ENCODE measurements at places on chromosomes 5 and 9. TPM values are rescaled to one million over a fixed set of nuclear protein-coding genes. Genes with fewer than 3 reads are reported as not detected.

DNA sequence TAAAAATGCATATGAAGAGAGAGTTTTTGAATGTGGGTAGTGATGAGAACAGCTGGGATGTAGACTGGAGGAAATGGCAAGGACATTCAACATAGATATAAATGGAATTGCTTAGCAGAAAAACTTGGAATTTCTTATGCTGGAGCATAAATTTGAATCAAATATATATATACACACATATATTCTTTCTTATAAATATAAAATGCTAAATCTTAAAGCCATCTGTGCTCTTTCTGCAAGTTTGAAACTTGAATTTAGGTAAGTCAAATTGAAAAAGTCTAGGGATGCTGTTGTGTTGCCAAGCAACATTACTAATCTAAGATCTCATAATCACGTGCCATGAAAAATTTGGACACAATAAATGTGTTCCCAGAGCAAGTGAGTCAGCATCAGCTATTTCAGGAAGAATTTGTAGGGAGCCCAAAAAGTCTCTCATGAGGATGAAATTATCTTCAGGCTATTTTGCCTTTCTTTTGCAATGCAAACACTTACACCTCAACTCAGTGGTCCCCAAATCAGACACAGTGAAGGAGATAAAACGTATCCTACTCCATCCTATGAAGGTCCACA lies 58.4 kb upstream of the ALDH1A1 start:
- H3K4me3 ChIP-seq: no peak overlapping the region
- peaks cover 7% of the 10 kb centered on the region for H3K4me1 ChIP-seq
- no peak overlapping the region for H3K27ac ChIP-seq
- no peaks in the 10 kb centered on the region for H3K36me3 ChIP-seq
- no peak for DNase-seq
- H3K27me3 ChIP-seq: peaks cover 22% of the 10 kb centered on the region

- no peaks in the 10 kb centered on the region for H3K27me3 ChIP-seq
- no peaks in the 10 kb centered on the region for H3K4me1 ChIP-seq
- DNase-seq: no peak
- H3K27ac ChIP-seq: no peak overlapping the region
- H3K4me3 ChIP-seq: no peak overlapping the region
- H3K36me3 ChIP-seq: no peaks in the 10 kb centered on the region
These were observed 252.7 kb upstream of the GRIA1 start for GRCh38 chr5:153237671-153238332.

ARRDC1 gene
- 27.3 TPM for total RNA-seq

RNF44 gene
- total RNA-seq: 24.7 TPM

DNA sequence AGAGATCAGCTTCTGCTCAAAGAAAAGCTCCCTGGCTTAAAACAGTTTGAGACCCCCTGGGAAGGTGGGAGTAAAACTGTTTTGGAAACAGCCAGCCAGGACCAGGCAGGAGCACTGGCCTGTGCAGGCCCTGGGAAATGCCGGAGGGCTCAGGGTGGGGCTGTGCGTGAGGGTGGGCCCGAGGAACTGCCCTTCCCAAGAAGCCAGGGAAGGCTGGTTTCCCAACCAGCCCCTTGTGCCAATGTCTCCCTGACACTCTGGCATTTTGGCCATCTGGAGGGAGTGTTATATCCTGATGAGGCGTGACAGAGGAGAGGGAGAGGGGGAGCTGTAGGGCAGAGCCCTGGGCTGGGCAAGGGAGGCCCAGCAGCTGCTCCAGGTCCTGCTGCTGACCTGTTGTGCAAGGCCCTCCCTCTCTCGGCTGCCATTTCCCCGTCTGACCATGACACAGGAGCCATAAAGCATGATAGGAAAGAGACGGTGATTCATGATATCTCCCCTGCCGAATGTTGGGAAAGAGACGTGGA lies 16.1 kb downstream of the OLFML2A start:
- no peak overlapping the region for H3K4me3 ChIP-seq
- no peaks in the 10 kb centered on the region for H3K27me3 ChIP-seq
- H3K4me1 ChIP-seq: peaks cover 53% of the 10 kb centered on the region
- no peak for DNase-seq
- peaks cover 14% of the 10 kb centered on the region for H3K36me3 ChIP-seq
- H3K27ac ChIP-seq: no peak overlapping the region

MAST4 gene
- 11.1 TPM for total RNA-seq

GRCh38 chr5:8869932-8870331 lies 675.9 kb downstream of the SEMA5A start:
- no peak overlapping the region for H3K4me3 ChIP-seq
- H3K36me3 ChIP-seq: no peaks in the 10 kb centered on the region
- no peak overlapping the region for H3K27ac ChIP-seq
- H3K4me1 ChIP-seq: no peaks in the 10 kb centered on the region

DNA sequence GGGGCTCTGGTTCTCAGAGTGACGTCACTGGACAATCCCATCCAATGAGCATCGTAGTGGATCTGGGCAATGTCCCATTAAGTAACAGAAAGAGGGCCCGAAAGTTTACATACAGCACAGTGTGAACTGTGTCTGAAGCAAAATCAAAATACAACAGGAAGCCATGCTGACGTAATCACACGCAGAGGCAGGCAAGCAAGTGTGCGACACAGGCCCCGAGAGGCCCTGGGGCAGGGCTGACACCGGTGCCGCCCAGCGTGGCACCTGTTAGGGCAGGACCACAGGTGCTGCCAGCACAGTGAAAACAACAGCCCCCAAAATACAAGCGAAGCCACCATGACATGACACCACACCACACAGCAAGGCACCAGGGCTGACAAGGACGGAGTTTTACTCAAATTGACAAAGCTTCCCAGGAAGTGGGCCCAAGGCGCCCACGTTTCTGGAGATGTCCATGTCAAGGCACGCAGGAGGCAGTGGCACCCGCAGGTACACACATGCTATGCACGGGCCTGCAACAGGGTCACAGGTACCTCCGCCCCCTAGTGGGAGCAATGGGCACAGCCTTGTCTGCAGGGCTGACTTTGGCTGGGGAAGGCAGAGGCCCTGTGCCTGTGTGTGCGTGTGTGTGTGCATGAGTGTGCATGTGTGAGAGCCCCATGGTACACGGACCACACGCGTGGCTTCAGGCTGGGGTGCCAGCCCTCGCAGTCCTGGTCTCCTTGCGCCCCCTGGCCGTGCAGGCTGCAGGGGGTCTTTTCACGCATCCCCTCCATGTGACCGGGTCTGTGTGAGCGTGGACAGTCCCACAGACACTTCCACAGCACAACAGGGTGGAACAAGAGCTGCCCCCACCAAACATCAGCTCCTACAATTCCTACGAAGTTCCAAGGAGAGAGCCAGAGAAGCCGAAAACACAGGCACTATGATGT lies 19.6 kb downstream of the QSOX2 start:
- H3K36me3 ChIP-seq: peaks cover 5% of the 10 kb centered on the region
- no peak overlapping the region for H3K27ac ChIP-seq
- H3K4me3 ChIP-seq: no peak overlapping the region
- peaks cover 10% of the 10 kb centered on the region for H3K4me1 ChIP-seq
- H3K27me3 ChIP-seq: no peaks in the 10 kb centered on the region
- DNase-seq: no peak

DNA sequence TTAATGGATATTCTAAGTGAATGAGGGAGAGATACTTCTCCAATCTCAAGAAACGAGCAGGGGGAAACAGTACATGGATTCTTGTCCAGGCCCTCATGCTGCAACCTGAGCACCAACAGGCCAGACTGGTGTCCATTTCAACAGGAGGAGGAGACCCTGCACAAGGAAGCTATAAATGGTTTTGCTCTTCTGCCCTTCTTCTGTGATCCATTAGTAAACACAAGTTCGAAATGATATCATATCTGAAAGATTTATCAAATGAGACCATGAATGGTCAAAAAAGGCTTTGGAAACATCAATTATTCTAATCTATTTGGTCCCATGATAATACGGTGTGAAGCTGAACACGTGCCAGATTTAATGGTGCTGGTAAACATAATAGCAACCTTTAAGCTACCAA lies 109.8 kb downstream of the NR6A1 start:
- no peaks in the 10 kb centered on the region for H3K27me3 ChIP-seq
- H3K27ac ChIP-seq: peak overlapping the region; percentile 99
- peaks cover 55% of the 10 kb centered on the region for H3K4me1 ChIP-seq
- peak overlapping the region; percentile 87 for H3K4me3 ChIP-seq
- DNase-seq: no peak
- H3K36me3 ChIP-seq: no peaks in the 10 kb centered on the region

GRCh38 chr5:30839956-30840355 lies 353.5 kb upstream of the CDH6 start:
- no peak overlapping the region for H3K4me3 ChIP-seq
- H3K27ac ChIP-seq: no peak overlapping the region
- H3K27me3 ChIP-seq: no peaks in the 10 kb centered on the region

- H3K4me3 ChIP-seq: no peak overlapping the region
- no peak for DNase-seq
- H3K27ac ChIP-seq: peak overlapping the region; percentile 8
- H3K36me3 ChIP-seq: peaks cover 14% of the 10 kb centered on the region
These were observed 26.5 kb upstream of the DOCK2 start for GRCh38 chr5:169610606-169611005.

CANX gene
- 695 TPM for total RNA-seq

ADAMTSL2 gene
- 0.15 TPM for total RNA-seq

FCHO2 gene
- 22.5 TPM for total RNA-seq

TSLP gene
- not detected for total RNA-seq

Measured in chondrocyte (in vitro differentiated cells).